Stimulated activated CD8-positive, alpha-beta memory T cell treated with anti-CD3 and anti-CD28 coated beads, Interleukin-15, amount 100 ng/mL, for 24 hours (primary cell): ENCODE measurements at places on chromosomes 2 and 18.

GRCh38 chr18:9106094-9106493 is 3.6 kb downstream of the NDUFV2 start:
- no peak for DNase-seq

DNA sequence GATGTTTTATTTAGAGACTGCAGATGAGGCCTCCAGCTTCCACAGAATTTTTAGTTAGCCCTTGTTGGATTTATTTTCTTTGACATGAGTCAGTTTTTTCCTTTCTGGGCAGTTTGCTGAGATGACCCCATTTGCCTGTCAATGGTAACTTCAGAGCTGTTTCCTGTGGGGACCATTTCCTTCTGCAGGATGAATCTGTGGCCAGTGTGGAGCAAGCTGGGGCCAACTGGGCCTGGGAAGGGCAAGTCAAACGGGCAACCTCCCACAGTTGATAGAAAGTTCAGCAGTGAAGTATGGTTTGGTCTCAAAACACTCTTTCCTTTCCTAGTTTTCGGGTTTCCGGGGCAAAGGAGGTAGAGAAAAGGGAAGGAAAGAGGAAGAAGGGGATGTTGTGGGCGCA is 291.4 kb upstream of the NRP2 start:
- no peak for DNase-seq

DNA sequence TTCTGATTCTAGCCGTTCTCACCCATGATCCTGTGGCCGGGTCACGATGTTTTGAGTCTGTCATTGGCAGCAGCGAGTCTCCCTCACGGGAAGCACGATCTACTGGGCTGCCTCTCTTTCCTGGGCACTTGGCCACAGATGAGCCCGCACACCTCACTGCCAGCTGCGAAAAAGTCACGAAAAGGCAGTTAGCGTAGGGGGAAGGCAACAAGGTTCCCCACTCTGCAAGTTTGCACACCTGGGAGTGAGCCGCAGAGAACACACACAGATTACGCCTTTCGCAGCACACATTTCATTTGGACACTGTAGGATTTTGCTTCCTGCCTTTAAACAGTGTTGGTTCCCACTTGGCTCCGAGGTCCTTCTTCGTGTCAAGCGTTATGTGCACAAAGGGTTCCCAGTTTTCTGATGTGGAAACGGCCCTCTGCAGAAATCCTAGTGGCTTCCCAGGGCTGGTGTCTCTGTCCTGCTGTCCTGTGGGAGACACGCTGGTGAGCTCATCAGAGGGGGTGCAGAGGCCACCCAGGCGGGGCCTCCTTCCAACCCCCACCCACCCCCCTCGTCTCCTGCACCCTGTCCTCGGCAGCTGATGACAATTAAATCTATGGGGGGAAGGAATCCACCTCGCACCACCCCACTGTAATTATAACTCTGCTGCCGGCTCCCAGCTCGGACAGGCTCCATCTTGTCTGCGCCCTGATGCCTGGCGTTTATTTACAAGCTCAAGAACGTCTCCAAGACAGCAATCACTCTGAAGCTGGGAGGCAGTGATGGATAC is 157.3 kb upstream of the SALL3 start:
- no peak for DNase-seq

DNA sequence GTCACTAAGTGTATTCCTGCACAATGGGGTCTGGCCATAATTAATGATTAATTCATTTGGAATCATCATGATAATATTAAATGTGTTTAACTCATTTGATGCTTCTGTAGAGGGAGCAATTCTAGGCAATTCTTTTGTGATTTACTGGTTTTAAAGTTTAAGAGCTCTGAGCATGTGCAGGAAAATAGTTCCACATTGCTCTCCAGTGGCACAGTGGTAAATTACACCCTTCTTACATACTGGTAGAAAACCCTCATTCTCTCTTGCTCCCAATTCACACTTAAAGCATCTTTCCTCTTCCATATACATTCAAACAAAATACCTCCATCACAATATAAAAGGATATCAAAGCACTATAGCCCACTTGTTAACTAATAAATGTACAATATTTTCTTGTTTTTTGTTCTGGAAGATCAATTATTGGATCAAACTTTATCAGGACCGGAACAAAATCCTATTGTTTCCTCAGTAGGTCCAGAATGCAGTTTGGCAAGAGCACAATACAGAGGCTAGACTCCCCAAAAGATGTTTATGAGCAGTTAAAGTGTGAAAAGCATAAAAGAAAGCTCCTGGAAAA is 844.3 kb downstream of the MBD2 start:
- DNase-seq, result no peak

DNA sequence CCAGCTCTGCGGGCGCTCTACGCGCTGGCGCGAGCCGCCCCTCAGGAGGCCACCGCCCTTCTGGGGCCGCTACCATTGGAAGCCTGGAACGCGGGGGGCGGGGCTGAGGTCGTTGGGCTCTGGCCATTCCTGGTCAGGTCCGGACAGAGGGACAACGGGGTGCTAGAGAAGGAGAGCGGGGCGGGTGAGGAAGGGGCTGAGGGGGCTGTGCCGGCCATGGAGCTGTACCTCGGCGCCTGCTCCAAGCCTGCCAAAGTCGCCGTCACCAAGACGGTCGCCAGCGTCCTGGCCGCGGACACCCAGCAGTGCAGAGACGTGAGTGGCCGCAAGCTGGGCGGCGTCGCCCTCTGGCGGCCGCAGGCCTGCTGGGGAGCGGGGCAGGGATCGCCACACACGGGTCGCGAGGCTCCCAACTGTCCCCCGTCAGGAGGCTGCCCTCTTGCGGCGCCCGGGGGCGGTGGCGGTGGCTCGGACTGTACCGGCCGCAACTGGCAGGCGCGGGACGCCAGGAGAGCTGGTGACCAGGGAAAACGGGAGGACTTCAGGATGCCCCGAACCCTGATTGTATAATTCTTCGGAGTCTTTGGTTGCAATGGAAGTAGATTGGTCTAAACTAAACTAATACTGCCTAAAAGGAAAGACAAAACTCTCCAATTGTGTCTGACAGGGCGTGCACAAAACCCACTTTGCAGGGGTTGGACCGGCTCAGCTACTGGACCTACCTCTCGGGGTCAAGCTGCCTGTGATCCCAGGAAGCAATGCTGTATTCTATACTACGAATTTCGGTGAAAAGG is at the start of gene FSIP2:
TSS of gene FSIP2 (plus strand) at position 126 of the 794 bp plus-strand sequence. CDS start at position 217, 91 bp downstream.
- DNase-seq, result no peak

DNA sequence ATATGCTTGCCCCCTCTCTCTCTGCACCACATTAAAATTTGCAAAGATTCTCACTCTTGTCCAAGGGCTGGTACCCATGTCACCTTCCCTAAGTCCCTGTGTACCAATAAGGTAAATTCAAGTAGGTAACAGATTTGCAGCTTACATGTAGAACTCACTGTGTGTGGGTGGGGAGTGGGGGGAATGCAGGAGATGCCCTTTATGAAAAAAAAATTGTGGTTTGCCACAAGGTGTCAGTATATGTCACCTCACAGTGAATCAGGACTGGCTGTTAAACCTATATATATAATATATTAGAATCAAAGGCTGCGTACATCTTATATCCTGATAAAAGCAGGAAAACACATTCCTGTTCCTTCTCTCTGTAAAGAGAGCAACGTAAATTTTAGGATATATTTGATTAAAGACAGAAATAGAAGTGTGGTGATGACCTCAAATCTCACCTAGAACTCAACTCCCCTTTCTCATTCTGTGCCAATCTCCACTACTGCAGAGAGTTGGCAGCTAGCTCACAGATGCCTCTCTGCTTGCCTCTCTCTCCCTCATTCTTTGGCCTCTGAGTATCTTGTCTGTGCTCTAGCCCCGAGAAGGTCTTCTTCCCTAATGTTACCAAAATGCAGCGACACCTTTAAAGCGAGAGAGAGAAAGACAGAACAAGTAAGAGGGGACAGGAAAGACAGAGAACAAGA is 536 bp downstream of the XDH start:
- no peak for DNase-seq

DNA sequence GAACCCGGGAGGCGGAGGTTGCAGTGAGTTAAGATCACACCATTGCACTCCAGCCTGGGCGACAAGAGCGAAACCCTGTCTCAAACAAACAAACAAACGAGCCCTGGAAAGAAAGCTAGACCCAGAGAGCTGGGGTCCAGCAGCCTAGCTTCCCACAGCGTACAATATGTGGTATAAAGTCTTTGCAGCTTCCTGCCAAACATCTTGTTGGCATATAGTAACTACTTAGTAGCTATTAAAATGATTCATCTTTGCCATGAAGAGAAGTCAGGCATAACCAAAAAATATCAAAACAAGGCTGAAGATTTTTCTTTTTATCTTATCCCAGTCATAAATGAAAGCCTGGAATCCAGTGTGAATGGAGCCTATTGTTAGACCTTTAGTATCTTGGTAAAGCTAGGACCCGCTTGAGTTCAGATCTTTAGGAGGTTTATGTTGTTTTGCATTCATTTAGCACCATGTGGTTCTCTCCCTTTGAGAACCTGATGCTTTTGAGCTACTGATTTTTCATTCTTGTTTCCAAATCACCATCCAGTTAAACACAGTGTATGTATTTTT is 139.7 kb upstream of the NOSTRIN start:
- no peak for DNase-seq

DNA sequence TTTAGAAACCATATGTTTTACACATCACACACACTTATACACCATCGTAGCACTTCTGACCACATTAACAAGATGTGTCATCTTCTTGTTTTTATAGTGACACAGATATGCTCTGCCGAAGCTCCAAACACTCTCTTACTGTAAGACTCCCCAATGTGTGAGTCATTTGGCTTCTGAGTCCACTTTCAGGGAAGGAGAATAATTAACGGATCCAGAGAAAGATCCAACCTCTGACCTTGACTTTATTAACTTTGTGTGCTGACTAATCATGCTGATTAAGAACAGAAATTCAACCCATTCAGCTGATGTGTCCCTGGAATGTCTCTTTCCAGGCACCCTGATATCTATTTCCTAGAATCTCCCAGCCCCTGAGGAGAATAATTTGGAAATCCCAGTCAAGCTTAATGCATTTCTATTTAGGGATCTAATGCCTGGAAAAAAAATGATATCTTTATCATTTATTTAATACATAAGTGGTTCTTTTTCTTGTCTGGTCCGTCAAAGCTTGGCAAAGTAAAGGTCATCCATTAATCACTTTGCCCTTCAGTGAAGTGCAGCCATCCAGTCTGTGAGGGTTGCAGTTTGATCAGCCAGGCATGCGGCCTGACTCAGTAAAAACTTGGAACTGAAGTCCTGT is 615.8 kb upstream of the SYT4 start:
- DNase-seq, result no peak

- DNase-seq, result no peak
These were observed 687.3 kb downstream of the NRXN1 start for GRCh38 chr2:50344509-50345106.

GRCh38 chr2:151922845-151923666 is 94.8 kb upstream of the ARL5A start:
- DNase-seq, result no peak

DNA sequence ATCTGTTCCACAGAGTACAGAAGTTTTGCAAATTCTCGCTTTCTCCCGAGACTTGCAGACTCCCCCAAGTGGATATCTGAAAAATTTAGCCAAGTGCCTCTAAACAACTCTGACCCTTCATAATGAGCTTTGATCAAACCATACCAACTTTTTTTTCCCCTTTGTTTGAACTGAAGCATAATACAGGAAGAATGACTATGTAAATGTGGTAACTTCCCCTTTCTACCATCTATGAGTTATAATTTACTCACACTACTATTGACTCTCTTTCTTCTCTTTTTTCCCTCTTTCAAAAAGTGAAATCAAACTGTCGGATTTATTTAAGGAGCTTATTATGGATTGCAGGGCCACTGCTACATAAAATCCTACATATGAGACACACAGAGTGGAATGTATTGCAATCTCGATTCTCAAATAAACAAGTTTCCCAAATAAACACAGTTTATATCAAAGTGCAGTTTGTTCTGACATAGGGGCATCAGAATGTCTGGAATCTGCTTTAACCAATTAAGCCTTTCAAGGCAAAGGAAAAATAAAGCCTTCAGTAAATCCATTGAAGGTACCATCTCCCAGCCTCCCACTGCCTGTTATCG is 1.4 kb upstream of the ZNF804A start:
- no peak for DNase-seq

- DNase-seq, result no peak
These were observed 5.4 kb upstream of the ITGB6 start for GRCh38 chr2:160205505-160205904.

DNA sequence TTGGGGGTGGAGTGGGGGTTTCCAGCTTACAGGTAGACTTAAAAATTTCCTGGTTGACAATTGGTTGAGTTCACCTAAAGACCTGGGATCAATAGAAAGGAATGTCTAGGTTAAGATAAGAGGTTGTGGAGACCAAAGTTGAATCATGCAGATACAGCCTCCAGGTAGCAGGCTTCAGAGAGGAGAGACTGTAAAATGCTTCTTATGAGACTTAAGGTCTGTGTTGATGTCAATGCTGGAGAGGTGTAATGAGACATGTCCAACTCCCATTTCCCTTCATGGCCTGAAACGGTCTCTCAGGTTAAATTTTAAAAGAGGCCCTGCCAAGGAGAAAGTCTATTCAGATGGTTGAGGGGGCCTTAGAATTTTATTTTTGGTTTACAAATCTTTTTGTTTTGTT is 38.5 kb upstream of the RND3 start:
- DNase-seq, result no peak
